Ureter (tissue), 1 donor: ENCODE measurements at places on chromosomes 16 and 17. TPM values are rescaled to one million over a fixed set of nuclear protein-coding genes. Genes with fewer than 3 reads are reported as not detected.

DNA sequence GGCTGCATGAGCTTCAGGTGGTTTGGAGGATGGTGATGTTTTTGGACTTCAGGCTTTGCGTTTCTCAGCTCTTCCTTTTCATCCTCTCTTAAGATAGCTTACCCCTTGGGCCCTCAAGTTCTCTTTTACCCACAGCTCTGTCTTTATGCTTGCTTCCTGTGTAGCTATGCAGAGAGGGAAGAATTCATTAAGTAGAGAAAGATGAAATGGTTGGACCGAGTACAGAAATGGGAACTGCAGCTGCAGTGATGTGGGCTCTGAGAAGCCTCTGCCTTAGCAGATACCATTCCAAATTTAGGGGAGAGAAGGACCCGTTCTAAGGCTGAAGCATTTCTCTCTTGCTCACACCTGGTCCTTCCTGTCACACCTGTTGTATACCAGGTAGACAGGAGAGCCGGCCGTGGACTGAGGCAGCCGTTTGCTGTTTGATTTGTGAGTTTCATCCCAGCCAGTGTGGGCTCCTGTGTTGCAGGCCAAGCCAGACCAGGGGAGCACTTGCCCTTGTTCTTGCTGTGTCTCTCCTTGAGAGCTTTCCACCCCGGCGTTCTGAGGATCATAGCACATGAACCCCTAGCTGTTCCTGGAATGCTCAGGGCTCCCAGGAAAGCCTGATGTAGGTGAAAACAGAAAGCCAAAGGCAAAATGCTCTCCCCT, 392.7 kb downstream of the CPPED1 start:
- no peak for DNase-seq

DNA sequence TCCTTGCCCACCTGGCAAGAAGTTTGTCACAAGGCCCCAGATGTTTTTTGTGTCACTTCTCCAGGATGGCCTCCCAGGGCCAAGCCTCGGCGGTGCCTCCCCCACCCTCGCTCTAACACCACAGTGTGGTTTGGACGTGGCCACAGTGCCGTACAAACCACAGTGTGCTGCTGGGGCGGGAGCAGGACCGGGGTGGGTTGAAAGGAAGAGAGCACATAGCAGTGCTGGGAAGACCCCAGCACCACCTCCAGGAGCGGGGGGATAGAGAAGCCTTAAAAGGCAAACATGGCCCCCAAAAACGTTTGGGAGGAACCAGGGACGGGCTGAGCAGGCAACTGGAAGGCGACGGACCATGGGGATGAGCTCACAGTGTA, 5.0 kb upstream of the BCL6B start:
- no peak for DNase-seq

The PCGF2 gene
- total RNA-seq = 54.5 TPM

The FA2H gene
- total RNA-seq = 9.8 TPM

The KRT32 gene
- total RNA-seq = not detected
